Central memory CD4-positive, alpha-beta T cell (primary cell): ENCODE measurements at places on chromosomes 4 and X.

- no peak for DNase-seq
These were observed 104.0 kb upstream of the ACTRT1 start for GRCh38 chrX:128156204-128156603.

- no peak for DNase-seq
These were observed 274 bp upstream of the ERVMER34-1 start for GRCh38 chr4:52751487-52751911.

GRCh38 chr4:104728380-104729122, 233.9 kb upstream of the CXXC4 start:
- DNase-seq: no peak

DNA sequence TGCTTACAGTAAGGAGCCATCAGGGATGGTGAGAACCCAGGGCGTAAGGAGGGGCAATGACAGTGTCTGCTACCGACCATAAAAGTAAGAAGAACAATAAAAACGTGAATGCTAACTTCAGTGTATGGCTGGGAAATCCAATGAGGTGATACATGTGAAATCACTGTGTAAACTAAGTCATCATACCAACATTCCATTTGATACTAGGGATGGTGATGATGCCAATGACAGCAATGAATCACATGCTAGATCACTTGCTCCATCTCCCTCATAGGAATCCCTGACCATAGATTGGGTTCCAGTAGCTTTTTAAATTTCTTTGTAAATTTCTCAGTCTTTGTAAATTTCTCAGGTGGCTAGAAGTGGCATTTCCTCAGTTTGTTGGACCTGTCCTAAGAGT, 146.3 kb downstream of the SMIM20 start:
- DNase-seq: no peak

- DNase-seq: no peak
These were observed 1492.2 kb upstream of the TENM3 start for GRCh38 chr4:180751009-180751408.

DNA sequence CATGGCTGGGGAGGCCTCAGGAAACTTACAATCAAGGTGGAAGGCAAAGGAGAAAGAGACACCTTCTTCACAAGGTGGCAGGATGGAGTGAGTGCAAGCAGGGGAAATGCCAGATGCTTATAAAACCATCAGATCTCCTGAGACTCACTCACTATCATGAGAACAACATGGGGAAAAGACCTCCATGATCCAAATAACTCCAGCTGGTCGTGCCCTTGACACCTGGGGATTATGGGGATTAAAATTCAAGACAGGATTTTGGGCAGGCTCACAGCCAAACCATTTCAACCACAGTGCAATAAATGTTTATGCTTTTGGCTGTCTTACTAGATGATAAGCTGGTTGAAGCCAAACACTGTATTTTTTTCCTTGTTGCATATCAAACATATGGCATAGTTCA, 1112.4 kb downstream of the STIM2 start:
- no peak for DNase-seq

GRCh38 chr4:123741906-123742305, 345.3 kb downstream of the SPRY1 start:
- no peak for DNase-seq

- no peak for DNase-seq
These were observed 232.9 kb upstream of the GIMD1 start for GRCh38 chr4:106601519-106601918.

- DNase-seq: no peak
These were observed 28.7 kb upstream of the FAT1 start for GRCh38 chr4:186752325-186752724.

DNA sequence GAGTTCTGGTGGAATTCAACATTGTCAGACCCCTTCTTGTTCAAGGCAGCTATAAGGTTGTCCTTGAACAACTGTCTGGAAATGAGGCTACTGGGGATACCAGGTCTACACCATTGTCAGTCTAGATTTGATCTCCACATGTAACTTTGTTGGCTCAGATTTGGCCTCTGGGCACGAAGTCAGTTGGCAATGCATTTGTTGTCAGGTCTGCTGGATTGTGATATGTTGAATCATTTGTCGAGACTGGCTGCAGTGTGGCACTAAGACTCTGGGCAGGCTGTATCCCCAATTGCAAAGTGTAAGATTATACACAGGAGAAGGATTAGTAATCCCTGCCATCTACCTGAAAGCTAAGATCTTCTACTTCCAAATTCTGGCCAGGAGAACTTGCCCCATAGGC, 26.5 kb downstream of the ZNF81 start:
- DNase-seq: no peak

DNA sequence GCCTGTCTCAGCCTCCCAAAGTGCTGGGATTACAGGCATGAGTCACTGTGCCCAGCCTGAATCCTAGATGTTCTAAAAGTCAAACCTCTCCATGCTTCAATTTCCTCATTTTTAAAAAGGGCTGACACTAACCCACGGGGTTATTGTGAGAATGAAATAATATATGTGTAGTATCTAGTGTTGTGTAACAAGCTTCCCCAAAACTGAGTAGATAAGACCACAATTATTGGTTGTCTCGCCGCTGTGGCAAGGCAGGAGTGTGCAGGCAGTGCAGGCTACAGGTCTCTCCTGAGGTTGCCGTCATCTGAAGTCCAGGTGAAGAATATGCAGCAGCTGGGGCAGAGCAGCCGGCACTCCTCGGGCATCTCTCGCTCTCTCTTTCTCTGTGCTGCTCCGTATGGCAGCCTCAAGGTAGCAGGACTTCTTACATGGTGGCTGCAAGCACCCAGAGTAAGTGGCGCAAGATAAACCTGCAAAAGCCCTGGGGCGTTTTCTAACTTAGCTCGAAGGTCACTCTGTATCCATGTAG, 30.9 kb downstream of the RAB33B start:
- DNase-seq: no peak

DNA sequence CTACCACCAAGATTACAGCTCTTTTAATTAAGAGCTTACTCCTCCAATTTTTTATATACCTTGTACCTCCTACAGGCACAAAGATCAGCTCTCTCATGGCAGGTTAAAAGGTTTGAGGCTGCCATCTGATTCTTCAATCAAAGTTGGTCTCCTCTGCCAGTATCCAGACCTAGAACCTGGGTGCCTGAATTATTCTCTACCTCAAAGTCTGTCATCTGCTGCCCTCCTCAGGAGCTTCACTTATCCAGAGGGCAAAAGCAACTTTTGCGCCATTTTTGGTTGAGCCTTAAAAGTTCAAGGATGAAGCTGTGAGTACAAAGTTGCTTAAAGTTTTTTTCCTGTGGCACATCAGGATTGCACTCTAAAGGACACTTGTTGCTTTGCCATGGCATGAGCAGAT, 343.7 kb upstream of the PPP1R2C start:
- peak; percentile 2 for DNase-seq

- no peak for DNase-seq
These were observed 101.3 kb downstream of the CORIN start for GRCh38 chr4:47736555-47736954.

- no peak for DNase-seq
These were observed 37.8 kb upstream of the TACR3 start for GRCh38 chr4:103757631-103758030.

GRCh38 chr4:20629186-20630106, 70.8 kb upstream of the PACRGL start:
- DNase-seq: no peak

- DNase-seq: no peak
These were observed 304.0 kb upstream of the PITX2 start for GRCh38 chr4:110926841-110927400.

GRCh38 chr4:92231511-92231910, 72.3 kb upstream of the GRID2 start:
- DNase-seq: no peak

GRCh38 chr4:118765399-118765798, 70.5 kb downstream of the SEC24D start:
- no peak for DNase-seq

- no peak for DNase-seq
These were observed 1.2 kb downstream of the ARHGAP6 start for GRCh38 chrX:11664211-11665167.

- no peak for DNase-seq
These were observed 822.2 kb downstream of the RPA4 start for GRCh38 chrX:97705936-97706335.

DNA sequence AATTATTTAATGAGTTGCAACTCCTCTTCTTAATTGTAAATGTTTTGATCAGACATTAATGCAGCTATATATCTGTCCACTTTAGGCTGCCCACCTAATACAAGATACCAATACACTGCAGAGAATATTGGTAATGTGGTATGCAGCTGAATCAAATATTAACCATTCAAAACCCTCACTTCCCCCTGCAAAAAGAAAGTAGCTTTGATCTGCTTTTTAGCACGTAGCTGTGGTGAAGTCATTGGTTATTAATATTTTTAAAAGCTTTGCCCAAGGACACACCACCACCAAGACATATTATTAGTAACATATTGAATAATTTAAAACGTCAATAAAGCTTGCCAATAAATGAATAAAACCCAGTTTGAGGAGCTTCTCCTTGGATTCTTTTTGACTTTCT, 28.6 kb upstream of the CYP2U1 start:
- no peak for DNase-seq

- DNase-seq: no peak
These were observed 86.5 kb upstream of the CBLL2 start for GRCh38 chrX:22186165-22186564.

DNA sequence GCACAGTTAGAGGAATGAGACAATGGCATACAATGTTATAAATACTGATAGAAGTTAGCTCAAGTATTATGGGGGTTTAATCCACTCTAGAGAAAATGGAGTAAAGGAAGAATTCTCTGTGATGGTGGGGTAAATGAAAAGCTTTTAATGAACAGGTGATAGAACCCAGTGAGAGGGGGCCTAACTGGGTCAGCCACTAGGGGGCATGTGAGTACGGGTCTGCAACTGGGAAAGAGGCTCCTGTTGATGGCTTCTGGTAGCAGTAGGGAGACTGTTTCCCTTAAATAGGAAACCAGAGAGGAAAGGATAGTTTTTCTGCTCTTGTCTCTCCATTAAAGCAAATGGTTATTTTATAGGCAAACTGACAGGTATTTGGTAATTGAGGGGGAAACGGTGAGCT, 132.8 kb upstream of the GPR101 start:
- no peak for DNase-seq

DNA sequence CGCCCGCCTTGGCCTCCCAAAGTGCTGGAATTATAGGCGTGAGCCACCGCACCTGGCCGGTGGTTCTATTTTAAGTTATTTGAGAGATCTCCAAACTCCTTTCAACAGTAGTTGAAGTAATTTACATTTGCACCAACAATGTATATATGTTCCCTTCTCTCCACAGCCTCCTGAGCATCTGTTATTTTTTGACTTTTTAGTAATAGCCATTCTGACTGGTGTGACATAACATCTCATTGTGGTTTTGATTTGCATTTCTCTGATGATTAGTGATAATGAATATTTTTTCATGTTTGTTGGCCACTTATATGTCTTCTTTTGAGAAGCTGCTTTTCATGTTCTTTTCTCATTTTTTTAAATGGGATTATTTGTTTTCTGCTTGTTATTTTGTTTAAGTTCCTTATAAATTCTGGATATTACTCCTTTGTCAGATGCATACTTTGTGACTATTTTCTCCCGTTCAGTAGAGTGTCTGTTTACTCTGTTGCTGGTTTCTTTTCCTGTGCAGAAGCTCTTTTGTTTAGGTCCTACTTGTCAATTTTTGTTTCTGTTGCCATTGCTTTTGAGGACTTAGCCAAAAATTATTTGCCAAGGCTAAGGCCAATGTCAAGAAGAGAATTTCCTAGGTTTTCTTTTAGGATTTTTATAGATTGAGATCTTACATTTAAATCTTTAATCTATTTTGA, 213.2 kb downstream of the ARHGAP24 start:
- no peak for DNase-seq

DNA sequence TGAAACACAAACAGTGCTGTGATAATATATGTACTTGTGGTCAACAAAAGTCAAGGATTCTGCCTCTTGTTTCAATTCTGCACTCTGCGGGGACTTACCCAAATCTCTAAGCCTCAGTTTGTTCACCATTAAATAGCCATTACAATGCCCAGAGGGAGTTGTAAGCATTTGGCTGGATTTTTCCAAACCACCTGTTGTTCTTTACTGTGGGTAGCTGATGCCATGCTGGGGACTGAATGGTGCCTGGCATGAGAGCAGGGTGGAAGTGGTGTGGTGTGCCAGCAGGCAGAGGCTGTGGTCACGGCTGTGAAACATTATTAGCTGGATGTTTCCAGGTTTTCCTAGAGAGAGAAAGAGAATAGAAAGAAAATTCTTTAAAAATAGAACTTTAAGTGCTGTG, 60.7 kb upstream of the PAK3 start:
- DNase-seq: no peak

DNA sequence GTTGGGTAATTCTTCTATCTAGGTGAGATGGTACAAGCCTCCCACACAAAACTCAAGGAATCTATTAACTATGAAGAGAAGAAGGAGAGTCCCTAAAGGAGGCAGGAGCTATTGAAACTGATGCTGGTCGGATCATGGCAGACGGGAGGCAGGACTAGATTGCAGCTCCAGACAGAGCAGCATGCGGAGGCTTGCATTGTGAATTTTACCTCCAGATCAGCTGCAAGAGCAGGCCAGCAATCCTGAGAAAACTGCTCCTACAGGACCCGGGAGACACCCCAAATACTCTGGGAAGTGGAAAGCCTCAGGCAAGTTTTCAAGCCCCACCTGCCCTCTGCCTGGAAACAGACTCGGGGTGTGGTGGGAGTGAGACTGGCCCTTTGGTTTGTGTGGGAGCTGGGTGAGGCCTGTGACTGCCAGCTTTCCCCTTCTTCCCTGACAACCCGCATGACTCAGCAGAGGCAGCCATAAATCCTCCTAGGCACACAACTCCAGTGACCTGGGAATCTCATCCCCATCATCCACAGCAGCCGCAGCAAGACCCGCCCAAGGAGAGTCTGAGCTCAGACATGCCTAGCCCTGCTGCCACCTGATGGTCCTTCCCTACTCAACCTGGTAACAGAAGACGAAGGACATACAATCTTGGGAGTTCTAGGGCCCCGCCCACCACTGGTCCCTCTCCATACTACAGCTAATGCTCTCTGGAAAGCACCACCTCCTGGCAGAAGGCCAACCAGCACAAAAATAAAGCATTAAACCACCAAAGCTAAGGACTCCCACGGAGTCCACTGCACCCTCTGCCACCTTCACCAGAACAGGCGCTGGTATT, 30.9 kb downstream of the GATB start:
- no peak for DNase-seq

- DNase-seq: no peak
These were observed 105.4 kb downstream of the HS6ST2 start for GRCh38 chrX:132853040-132853439.

- no peak for DNase-seq
These were observed 8.5 kb upstream of the GYG2 start for GRCh38 chrX:2820136-2820771.

GRCh38 chrX:127124871-127125270, 305.3 kb downstream of the PRR32 start:
- DNase-seq: no peak

DNA sequence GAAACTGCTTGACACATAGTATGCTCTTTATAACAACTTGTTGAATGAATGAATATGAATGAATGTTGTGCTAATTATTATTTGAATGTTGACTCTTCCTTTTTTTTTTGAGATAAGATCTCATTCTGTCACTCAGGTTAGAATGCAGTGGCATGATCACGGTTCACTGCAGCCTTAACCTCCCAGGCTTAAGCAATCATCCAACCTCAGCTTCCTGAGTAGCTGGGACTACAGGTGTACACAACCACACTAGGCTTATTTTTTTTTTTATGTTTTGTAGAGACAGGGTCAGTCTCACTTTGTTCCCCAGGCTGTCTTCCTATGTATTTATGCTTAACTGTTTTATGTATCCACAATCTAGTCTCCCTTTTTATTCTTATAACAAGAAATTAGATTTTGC, 114.7 kb upstream of the WDFY3 start:
- DNase-seq: no peak
